ENCODE measurements at places on chromosomes 2 and 18.

- DNase-seq, result no peak
Observed at GRCh38 chr18:39208729-39209128, 1643.1 kb upstream of the CELF4 start.

GRCh38 chr2:28635191-28635611 is 116.4 kb upstream of the PPP1CB start:
- no peak for DNase-seq

DNA sequence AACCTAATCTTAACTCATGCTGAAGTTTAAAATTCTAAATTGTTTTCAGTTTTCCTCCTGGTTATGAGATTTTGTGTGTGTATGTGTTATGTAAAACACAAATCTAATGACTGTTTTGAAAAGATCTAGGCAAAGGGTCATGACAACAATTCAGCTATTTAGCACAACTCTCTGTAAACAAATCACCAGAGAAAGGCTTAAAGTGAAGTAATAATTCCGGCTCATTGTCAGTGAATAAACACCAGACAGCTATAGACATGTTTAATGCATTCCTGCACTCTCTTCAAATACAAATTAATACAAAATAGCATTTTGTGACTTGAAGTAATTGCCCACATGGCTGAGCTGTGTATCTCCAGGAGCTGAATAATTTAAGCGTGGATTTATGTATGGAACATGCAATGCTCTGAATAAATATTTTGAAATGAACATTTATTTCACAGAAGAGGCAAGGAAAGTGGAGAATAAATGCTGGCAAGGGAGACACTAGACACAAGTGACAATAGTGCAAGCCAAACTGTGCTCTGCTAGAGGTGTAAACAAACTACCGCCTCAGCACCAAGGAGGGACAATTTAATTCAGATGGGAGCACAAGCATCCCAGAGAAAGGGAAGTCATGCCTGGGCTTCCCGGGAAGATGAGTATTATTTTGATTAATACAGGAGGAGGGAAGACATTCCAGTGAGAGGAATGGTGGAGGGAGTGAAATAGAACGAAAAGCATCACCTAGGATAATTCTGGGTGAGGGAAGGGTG is 133.6 kb upstream of the XPO1 start:
- no peak for DNase-seq

- DNase-seq, result no peak
Observed at GRCh38 chr2:182404092-182404491, 22.7 kb downstream of the PDE1A start.

- DNase-seq, result no peak
Observed at GRCh38 chr2:40123746-40124145, 328.1 kb downstream of the SLC8A1 start.

DNA sequence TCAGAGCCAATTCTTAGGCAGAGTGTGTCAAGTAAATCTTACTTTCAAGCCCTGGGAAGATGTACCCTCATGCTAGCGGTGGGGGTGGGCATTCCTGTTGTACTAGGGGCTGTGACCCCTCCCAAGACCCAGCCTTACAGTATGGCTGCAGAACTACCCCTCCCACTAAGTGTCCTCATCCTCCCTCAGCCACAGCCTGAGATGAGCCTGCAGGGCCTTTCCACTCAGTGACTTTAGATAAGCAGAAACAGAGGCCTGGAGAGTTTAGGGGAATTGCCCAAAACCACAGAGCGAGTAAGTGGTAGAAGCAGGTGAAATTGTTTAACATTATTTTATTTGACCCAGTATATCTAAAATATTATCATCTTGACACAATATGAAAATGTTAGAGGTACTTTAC is 36.6 kb downstream of the TTC32 start:
- no peak for DNase-seq
